Nephron progenitor cell (in vitro differentiated cells): ENCODE measurements at places on chromosomes 12 and 14.

GRCh38 chr12:34126239-34126641, 103.9 kb downstream of the ALG10 start:
- no peak for DNase-seq

GRCh38 chr12:57694459-57695019, 607 bp downstream of the OS9 start:
- peak; percentile 53 for DNase-seq

DNA sequence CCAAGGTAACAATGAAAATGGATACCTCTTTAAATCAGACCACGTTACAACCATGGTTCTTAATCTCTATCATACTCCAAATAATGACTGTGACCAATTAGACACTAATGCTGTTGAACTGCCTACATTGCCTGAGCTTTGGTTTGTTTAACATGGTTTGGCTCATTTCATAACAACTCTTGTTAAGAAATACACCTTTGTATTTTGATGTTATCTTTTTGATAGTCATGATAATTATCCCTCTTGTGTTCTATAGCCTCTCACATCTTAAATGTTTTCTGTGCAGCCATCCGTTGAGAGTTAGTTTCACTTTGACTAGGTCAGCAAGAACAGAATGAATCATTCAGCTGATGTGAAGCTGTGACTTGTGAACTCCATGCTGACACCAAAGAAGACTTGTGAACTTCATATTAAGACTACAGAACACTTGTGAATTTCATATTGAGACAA, 75.5 kb upstream of the RERGL start:
- no peak for DNase-seq

DNA sequence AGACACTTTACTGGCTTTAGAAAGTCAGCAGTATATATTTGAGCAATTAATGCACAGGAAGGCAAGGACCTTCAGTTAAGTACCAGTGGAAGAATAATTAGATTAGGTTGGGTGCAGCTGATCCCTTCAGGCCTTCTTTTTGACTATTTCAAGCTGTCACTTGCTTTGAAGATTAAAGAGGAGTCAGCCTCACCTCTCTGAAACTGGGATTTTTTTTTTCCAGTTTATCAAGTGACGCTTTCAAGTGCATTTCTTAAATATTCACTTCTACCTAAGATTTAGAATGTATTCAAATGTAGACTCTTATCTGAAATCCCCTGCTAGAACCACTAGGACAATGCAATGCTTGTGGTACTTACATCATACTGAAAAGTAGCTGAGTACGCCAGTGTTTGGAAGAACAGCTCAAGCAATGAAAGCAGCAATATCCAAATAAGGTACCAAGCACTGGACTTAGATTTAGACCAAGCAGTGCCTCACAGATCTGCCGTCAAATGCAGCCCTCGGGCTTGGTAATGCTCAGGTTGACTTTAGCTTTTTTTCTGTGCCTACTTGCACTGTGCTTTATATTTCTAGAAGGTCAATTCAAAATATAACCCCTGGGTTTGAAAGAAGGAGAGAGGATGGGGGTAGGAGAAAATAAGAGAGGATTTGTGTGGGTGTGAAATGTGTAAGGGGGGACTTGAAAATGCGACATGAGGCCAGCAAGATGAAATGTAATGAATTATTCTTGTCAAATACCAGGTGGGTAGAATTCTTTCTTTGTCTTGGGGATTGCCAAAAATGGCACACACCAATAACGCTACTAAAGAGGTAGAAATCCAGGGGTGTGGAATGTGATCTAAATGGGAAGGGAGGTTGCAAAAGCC, 3.7 kb upstream of the FERMT2 start:
- no peak for DNase-seq

DNA sequence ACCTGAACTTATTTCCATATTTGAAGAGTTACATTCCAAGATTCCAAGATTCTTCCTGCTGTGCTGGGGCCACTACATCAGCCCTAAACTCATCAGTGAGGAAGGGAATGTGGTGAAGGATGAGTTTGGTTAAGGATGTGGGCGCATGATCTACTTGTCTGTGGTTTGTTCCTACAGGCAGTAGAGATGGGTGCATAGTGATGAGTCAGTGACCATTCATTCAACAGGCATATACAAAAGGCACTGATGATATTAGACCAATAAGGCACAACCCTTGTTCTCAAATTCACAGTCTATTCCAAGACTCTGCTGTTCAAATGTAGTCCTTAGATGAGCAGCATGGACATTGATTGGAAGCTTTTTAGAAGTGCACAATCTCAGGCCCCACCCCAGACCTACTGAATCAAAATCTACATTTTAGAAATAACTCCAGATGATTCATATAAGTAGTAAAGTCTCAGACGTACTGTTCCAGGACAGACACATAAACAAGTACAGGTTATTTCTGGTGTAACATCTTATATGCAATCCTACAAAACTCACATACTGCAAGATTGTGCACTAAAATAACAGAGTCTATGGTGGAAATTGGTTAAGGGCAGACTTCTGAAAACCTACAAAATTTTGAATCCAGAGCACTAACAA, 47.7 kb upstream of the MAP3K9 start:
- no peak for DNase-seq

- DNase-seq: no peak
Observed at GRCh38 chr12:104314242-104314614, 10.7 kb downstream of the EID3 start.

DNA sequence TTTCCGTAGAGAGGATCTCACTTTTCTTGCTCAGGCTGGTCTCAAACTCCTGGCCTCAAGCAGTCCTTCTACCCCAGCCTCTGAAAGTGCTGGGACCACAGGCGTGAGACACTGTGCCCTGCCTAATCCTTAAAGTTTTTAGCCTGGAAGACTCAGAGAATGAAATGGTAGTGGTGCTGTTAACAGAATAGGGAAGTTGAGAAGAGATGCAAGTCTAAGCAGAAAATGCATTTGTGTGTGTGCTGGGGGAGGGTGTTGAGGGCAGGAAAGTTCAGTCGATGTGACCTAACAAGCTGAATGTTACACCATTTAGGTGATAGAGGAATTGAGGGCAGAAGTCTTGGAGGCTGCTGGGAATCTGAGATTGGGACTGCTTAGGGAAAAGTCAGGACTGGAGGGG, 6.9 kb upstream of the TUBA1A start:
- no peak for DNase-seq

DNA sequence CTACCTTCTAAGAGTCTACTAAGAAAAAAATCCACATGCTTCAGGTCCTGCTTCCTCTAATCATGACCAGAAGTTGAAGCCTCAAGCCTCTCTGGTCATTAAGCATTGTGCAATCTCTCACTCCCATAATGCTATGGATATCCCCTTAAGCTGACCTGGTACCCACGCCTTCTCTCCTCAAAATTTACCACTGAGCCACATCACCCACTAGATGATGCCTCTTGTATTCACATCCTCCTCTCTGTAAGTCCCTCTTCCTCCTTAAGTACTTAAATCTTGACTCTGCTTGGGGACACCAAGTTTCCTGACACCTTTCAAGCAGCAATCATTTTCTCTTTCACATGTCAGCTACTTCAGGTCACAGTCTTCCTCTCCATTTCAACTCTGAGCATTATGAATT, 9.8 kb downstream of the GALNT4 start:
- no peak for DNase-seq

- DNase-seq: no peak
Observed at GRCh38 chr12:55997535-55997859, 421 bp downstream of the SUOX start.

DNA sequence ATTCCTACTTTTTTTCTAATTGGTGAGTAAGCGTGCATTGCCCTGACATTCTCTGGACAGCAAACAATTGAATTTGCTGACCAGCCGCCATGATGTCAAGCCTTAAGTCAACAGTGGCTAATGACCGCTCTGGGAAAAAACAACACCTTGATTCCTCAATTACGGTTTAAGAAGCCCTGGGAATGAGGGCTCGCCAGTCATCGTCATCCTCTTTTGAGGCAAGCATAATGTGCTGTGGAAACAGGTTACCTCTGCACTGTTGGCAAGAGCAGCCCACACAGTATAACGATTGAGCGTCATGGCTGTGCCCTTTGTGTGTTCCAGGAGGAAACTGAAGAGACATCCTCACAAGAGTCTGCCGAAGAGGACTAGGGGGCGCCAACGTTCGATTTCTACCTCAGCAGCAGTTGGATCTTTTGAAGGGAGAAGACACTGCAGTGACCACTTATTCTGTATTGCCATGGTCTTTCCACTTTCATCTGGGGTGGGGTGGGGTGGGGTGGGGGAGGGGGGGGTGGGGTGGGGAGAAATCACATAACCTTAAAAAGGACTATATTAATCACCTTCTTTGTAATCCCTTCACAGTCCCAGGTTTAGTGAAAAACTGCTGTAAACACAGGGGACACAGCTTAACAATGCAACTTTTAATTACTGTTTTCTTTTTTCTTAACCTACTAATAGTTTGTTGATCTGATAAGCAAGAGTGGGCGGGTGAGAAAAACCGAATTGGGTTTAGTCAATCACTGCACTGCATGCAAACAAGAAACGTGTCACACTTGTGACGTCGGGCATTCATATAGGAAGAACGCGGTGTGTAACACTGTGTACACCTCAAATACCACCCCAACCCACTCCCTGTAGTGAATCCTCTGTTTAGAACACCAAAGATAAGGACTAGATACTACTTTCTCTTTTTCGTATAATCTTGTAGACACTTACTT, 138.9 kb downstream of the HMGA2 start:
- peak; percentile 16 for DNase-seq

DNA sequence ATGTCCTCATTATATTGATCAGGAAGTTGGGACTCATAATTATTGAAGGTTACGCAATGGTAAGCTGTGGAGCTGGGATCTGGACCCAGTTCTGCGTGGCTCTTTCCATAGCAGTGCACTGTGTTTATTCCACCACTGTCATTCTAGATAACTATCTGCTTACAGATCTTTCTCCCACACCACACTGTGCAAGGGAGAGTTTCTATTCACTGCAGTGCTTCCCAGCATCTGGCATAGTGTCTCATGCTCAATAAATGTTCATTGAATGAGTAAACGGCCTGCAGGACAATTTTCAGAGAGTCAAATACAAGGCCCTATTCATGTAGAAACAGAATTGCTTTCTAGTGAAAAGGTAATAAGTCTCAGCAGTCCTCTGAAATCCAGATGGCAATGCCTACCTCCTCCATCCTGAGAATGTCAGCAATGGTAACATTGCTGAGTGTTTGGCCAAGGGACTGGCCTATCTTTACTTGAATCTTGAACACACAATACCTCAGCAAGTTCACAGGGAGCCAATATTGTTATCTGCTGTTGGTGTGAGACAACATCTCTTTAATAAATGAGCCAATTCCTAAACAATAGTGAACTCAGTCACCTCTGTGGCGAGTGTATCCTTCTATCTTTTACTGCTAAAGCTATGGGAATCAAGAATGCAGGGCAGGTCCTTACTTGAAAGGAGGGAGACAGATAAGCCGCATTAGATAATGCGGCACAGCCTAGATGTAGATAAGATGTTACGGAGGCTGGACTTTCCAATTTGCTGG, 332.4 kb upstream of the PRICKLE1 start:
- no peak for DNase-seq

- no peak for DNase-seq
Observed at GRCh38 chr12:6292606-6293005, 17.9 kb upstream of the PLEKHG6 start.

GRCh38 chr14:89661392-89661791, 244.4 kb upstream of the FOXN3 start:
- DNase-seq: no peak

DNA sequence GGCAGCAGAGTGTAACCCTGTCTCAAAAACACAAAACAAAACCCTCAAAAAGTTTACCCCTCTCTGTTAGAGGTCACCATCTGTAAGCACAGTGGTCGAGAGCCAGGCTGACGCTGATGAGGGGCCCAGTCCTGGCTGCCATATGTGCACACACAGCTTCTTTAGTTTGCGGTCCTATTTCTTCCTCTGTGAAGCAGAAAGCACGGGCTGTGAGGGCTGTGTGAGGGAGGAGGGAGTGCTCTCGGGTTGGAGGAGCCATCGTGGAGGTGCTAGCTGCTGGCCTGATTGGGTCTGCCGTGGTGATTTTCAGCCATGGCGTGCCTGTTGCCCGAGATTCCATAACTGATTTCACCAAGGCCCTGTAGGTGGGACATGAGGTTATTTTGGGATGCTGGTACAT, 3.5 kb downstream of the ULK1 start:
- DNase-seq: no peak

DNA sequence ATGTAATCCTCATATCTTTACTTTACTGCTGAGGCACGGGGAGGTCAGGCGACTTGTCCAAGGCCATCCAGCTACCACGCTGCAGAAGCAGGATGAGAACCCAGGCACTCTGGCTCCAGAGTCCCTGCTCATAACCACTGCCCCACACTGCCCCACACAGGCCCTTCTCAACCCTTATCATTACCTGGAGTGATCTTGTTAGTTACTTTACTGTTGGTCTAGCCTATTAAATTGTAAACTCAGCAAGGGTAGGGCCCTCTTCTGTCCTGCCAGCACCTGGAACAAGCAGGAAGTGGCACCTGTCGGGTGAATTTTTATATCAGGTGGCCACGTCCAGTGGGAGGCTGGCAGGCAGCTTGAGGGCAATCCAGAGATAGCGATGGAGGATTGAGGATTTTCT, 12.2 kb downstream of the FAIM2 start:
- DNase-seq: no peak

DNA sequence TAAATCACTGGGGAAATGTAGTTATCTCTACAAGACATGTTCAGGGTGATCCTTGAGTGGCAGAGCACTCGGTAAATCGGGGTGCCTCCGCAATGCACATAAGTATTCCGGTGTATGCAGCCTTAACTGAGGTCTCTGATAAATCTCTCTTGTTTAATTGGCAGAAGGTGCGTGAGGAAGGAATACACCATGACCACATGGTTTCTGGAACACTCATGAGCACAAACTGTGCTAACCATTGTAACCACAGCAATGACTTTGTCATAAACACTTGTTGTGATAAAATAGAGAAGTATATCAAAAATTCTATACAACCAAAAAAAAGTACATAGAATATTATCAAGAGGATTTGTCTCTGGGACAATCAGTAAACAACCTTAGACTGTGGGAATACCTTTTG, 146.8 kb upstream of the DIO2 start:
- DNase-seq: no peak

GRCh38 chr14:22419620-22420019, 169.4 kb downstream of the DAD1 start:
- DNase-seq: no peak
